ENCODE measurements at places on chromosomes 1 and 21. TPM values are rescaled to one million over a fixed set of nuclear protein-coding genes. Genes with fewer than 3 reads are reported as not detected.

Gene ATP1A4
- polyA plus RNA-seq, result 0.06 TPM

- DNase-seq, result no peak
Measured at GRCh38 chr1:94039871-94040569, 80.9 kb downstream of the ABCA4 start.

Gene C1orf87
- 0.22 TPM for polyA plus RNA-seq

Gene OR2M2
- polyA plus RNA-seq, result not detected

GRCh38 chr1:70103770-70104169, 101.6 kb downstream of the LRRC40 start:
- no peak for DNase-seq

DNA sequence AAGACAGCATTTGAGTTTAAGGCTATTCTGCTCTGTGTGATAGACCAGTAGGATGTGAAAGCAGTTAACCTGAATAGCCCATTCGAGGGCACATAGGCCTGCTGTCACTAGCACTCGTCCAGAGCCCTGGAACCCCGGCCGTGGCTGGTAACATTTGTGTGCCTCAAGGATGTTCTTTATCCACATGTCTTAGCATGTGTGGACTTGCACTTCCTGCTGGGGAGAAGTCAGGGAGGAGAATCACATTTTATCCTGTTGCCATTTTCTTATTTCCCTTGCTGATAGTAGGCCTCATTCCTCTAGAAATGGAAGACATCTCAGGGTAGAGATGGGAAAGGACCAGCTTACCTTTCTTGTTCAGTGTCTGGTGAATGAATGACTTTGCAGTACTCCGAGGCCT, 54.7 kb downstream of the VPS13D start:
- no peak for DNase-seq

Gene LRRIQ3
- 5.0 TPM for polyA plus RNA-seq
